ENCODE measurements at places on chromosomes 1 and 21. TPM values are rescaled to one million over a fixed set of nuclear protein-coding genes. Genes with fewer than 3 reads are reported as not detected.

Gene TDRD5
- total RNA-seq: not detected

DNA sequence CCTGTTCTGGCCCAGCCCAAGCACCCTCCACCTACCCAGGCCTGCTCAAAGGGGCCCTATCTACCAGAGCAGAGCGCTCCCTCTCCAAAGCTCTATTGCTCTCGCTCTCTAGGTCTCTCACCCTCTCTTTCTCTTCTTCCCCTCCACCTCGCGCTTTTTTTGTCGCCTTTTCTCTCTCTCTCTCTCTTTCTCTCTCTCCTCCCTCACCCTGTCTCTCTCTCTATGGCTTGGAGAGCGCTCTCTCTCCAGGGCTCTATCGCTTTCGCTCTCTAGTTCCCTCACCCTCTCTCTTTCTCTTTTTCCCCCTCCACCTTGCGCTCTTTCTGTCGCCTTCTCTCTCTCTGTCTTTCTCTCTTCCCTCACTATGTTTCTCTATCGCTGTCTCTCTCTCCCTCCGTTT is 3.4 kb upstream of the ZNF678 start:
- DNase-seq: no peak

DNA sequence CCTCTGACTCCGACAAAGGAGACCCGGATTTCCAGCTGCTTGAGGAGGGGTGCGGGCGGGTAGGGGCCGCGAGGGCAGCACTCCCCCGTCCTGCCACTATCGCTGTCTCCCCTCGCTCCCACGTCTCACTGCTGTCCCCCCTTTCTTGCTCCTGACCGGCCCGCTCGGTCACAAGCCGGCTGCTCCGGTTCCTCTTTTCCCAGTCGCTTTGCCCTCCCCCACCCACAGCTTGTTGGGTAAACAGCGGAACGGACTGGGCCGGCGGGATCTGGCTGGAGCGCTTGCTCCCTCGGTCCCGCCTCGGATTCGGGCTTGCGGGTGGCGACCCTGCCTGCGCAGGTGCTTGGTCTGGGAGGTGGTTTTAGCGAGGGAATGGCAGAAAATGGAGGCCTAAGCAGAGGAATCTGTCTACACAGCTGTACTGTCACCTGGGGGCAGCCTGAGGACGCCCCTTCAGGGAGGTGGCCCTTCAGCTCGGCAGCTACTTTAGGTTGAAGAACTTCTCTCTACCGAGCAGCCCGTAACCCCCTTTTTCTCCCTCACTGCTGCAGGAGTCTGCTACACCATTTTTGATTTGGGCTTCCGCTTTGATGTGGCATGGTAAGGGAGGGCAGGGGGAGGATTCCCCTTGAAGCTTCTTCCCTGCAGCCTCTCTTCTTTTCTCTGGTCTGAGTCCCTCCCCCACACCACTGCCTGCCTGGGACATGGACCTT is 645 bp downstream of the ATP6V0B start:
- DNase-seq: peak; percentile 86

GRCh38 chr1:64886877-64887276 is 79.5 kb downstream of the JAK1 start:
- DNase-seq: no peak

GRCh38 chr1:4164965-4165364 is 264.9 kb upstream of the C1orf174 start:
- DNase-seq: no peak
